ENCODE measurements at places on chromosomes 1 and 21.

DNA sequence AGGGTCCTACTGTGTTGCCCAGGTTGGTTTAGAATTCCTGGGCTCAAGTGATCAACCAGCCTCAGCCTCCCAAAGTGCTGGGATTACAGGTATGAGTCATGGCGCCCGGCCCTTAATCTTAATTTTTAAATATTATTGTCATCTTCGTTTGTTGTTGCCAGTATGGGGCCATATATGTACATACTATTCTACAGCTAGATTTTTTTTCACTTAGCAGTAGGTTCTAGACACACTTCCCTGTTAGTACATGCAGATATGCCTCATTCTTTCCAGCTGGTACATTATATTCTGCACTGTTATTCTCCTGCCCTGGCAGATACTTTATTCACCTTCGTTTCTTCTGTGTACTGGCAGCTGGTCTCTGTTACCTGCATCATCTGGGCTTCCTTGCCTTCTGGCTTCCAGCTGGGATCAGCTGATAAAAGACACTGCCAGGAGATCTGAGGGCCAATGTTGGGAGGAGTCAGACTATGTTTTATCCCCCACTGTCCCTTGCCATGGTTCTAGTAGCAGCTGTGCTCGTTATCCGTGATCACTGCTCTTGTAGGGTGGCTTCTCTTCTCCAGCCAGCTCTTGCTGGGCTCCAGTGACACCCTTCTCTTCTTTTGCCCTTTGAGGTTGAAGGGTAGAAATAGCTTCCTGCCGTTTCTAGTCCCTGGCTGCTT lies 24.7 kb downstream of the ST3GAL3 start:
- DNase-seq, result no peak

DNA sequence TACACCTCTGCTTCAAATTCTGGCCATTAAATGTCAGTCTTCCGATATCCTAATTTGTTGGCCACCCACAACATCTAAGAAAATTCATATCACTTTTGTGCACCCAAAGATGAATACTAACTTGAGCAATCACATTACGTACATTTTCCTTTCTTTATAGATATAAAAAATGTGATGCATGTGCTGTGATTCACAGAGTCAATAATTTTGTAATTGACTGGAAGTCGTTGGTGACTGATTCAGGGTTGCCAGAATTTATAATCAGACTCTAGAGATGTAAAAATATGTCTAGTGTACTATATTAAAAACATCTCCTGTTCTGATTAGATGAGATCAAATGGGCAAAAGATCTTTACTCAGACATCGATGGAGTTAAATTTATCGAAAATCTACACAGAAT lies 150.0 kb upstream of the KCTD3 start:
- DNase-seq, result no peak

GRCh38 chr1:200693327-200693726 lies 23.6 kb upstream of the DDX59 start:
- no peak for DNase-seq

GRCh38 chr1:226310637-226311195 lies 1.8 kb upstream of the LIN9 start:
- DNase-seq, result no peak

DNA sequence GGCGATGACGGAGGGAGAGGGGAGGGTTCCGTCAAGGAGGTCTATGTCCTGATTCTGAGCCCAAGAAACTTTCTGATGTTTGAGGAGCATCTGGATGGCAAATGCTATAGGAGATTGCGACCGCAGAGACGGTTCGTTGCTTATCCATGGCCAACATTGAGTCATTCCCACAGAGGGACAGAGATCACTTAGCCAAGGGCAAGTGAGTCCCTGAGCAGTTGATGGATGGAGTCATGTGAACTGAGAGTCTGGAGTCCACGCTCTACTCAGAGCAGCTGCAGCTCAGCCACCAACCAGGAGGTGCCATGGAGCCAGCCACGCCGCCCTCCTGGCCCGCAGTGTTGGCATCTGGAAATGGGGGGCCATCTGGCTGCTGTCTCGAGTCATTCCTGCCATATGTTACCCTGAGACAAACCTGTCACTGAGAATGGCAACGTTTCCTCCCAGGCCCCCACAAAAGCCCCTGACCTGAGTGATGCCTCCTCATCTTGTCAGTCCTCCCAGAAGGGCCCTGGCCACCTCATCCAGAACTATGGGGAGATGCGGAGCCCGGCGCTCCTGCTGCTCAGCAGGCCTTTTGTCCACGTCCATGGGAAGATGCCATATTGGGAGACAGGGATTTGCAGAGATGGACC lies 58.6 kb downstream of the ATP5PO start:
- DNase-seq, result no peak

- DNase-seq, result no peak
These were observed 80.5 kb upstream of the KIF26B start for GRCh38 chr1:245074232-245074747.

GRCh38 chr1:28804071-28804470 lies 7.9 kb upstream of the OPRD1 start:
- DNase-seq, result no peak

GRCh38 chr1:17265162-17265561 lies 16.3 kb downstream of the PADI3 start:
- no peak for DNase-seq

- no peak for DNase-seq
These were observed 5.8 kb upstream of the ITGB2 start for GRCh38 chr21:44926331-44927101.

DNA sequence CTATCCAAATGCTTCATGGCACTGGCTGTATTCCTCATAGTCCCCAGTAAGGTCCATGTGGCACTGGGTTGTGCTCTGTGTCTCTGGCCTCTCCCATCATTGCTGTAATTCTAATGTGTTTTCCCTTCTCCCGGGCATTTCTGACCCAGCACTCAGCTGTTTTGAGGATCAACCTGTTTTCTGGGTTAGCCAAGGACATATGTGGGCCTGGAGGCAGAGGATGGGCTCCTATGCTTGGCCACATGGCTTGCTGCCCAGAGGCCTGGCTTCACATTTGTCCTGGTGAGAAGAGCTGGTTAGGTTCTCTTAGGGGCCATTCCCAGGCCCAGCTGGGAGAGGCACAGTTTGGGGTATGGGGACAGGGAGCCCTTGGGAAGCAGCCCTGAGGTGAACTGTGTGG lies 103.1 kb downstream of the FAM78B start:
- DNase-seq, result no peak

DNA sequence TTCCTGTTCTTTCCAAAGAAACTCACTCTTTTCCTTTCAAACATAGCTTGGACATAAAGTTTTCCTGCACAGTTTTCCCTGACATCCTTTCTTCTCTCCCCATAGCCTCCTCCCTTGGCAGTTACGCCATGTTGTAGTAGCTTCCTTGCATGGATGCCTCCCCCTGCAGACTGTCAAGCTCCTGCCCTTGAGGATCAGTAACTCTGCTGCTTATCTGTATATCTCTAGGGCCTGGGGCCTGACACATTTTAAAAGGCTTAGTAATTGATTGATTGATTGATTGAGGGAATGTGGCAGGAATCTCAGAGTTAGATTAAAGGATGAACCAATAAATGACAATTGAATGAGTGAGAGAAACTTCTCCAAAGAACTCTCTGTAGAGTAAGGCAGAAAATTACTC lies 143.7 kb downstream of the NEK7 start:
- DNase-seq, result no peak

DNA sequence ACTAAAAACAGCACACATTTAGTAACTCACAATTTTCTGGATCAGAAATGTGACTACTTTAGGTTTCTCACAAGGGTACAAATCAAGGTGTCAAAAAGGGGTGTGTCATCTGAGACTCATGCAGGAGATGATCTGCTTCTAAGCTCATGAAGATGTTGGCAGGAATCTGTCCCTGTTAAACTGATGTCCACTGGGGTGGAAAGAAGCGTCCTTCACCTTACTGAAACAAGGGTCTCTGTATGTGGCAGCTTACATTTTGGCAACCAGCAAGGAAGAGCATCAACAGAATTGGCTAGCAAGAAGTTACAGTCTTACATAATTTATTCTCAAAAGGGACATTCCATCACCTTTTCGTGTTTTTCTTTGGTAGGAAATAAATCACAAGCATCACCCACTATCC lies 1223.8 kb downstream of the AMY1C start:
- DNase-seq, result no peak

DNA sequence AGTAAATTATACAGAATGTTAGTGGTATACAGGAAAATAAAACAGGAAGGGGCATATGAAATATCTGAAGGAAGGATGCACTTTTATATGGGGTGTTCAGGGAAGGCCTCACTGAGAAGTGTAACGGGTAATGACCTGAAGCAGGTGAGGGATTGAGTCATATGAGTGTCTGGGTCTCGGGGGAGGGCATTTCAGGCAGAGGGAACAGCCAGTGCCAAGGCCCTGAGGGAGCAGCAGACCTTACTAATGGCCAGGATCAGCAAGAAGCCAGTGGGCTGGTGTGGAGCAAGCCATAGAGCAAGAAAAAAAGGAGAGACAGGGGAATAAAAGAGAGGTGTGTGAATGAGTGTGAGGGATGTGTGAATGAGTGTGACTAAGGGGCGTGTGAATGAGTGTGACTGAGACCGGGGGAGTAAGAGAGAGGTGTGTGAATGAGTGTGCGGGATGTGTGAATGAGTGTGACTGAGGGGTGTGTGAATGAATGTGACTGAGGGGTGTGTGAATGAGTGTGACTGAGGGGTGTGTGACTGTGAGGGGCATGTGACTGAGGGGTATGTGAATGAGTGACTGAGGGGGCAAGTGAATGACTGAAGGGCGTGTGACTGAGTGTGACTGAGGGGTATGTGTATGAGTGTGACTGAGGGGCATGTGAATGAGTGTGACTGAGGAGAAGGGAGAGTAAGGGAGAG lies 107.2 kb downstream of the GLIS1 start:
- no peak for DNase-seq

DNA sequence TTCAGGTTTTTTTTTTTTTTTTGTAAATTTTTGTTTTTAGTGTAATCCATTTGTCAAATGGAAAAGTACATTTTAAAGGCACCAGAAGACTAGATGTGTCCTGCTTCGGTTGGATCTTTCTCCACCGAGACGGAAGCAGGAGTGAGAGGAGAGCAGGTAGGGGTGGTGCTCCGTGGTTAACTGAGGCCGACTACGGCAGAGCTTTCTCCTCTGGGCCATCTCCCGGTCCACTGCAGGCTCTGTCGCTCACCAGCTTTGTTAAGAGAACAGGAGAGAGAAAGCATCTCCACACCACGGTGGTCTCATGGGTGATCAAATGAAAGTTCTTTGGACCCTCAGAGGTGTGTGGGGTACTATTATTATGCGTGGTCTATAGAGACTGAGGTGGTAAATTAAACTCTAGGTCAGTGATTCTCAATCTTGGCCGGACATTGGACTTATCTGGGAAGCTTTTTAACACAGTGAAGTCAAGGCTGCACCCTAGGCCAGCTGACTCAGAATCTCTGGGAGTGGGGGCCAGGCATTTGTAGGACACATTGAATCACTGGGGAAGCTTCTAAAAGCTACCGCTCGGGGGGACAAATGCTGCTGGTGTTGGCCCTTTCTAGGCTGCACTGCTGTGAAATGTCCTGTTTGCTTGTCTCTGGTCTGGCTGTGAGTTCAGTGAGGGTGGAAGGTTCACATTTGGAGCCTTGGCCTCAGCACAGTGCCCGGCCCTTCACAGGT lies 25.0 kb downstream of the ABCA4 start:
- no peak for DNase-seq

DNA sequence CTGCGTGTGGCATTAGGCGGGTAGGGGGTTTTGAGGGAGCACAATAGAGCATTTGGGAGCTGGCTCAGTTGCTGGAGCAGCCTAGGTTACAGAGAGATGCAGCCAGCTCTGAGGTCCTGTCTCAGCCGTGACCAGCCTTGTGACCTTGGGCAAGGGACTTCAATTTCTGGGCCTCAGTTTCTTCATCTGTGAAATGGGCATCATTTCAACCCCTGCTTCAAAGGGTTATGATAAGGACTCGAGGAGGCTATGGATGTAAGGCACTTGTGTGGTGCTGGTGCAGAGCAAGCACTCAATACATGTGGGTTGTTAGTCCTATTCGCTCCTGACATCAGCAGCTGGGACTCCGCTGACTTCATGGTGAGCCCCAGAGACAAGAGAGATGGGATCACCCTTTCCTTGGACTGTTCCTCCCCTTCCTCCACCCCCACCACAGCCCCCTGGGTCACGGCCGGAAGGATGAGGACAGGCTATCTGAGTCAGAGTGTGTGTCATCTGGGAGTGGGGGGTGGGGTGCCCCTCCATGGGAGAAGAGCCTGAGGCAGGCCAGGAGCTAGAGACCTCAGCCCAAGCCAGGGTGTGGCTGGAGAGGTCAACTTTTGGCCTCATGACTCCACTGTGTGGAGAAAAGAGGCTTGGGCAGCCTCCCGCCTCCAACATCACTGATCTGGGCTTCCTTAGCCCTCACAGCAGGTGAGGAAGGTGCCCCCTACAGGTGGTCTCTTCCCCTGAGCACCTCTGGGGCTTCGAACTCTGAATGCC lies 71.4 kb upstream of the ZBTB40 start:
- DNase-seq, result no peak

GRCh38 chr1:201269900-201270410 lies 13.4 kb upstream of the PKP1 start:
- DNase-seq, result no peak
